Stimulated activated CD4-positive, alpha-beta T cell treated with anti-CD3 and anti-CD28 coated beads, Interleukin-1b, Interleukin-23, amount 100 ng/mL, for 4 hours (primary cell): ENCODE measurements at places on chromosomes 12 and 14.

DNA sequence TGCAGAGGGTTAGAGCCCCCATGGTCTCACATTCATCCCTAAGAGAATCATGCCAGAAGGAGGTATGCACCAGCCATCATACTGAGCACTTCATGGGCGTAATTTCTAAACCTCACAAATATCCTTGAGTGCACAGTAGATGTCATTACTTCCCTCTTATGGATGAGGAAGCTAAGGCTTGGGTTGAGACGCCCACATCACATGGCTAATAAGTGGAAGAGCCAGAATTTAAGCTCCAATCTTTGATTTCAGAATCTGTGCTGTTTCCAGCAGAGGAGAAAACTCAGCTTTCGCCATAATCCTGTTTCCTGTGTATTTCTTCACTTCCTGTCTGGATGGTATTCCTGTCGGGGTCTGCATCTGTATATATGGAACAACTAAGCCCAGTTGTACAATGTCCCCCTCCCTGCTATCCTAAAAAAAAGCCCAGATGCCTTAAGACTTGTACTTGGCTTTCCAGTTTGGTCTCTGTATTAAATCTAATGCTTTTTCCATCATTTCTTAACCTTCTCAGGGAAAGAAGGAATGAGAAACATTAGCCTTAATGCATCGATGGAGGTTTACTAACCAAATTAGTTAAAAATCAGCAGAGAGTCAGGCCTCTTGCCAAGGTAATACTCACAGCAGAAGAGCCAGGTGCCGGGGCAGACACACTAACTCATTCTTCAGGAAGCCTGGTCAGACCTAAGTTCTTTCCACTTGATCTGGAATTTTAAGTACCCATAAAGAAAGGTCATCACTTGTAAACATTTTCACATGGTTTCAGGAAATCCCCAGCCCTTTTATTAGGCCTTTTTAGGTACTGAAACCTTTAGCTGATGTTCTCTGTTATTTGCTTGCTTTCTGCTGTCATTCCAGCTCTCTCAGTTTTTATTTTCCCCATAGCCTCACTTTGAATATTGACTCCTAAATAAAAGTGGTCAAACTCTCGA lies 5.3 kb downstream of the ISCU start:
- no peak for DNase-seq

GRCh38 chr12:71786829-71787228 lies 32.2 kb downstream of the RAB21 start:
- DNase-seq: no peak

GRCh38 chr12:6187948-6188793 lies 12.0 kb upstream of the CD9 start:
- no peak for DNase-seq

DNA sequence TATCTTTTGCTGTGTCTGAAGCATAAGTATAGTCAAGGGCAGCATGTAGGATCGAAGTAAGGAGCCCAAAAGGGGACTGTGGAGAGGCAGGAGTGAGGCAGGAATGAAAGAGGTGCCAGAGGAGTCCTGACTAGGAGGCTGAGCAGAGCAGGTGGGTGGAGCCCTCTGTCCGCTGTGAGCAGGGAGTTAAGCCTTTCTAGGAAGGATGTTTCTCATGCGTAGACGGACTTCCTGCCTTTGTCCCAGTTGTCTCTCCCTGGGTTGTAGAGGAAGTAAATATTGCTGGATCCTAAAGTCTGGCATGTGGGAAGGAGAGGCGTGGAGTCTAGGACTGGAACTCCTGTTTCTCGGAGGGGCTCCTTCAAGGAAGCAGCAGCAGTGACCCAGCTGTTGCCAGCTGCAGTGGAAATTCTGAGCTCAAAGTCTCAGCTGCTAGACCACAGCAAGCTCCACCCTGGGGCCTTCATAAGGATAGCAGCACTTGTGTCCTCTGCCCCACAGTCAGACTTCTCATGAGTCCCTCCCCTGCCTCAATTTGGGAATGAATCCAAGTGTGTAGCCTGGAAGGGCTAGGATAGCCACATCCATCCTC lies 44.0 kb downstream of the RBMS2 start:
- DNase-seq: no peak

GRCh38 chr14:59187802-59188460 lies 536 bp upstream of the DAAM1 start:
- DNase-seq: peak; percentile 7

DNA sequence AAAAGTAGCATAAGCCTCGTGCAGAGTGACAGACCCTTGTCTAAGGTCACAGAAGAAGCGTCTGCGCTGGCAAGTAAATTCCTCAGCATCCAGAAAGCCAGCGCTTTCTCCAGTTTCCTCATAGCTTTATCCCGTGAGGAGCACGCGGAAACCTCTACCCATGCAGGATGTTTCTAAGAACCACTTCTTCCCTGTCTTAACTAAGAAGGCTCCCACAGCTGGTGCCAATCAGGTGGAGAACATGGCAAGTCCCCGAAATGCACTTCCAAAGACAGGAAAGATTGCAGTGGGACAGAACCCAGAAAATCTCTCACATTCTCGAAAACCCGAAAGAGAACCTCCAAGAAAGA lies 968 bp upstream of the ARID4A start:
- DNase-seq: no peak

- DNase-seq: no peak
Measured at GRCh38 chr12:106080041-106080790, 58.5 kb downstream of the NUAK1 start.

- peak; percentile 25 for DNase-seq
Measured at GRCh38 chr12:127677537-127678131, 589.3 kb upstream of the TMEM132C start.

DNA sequence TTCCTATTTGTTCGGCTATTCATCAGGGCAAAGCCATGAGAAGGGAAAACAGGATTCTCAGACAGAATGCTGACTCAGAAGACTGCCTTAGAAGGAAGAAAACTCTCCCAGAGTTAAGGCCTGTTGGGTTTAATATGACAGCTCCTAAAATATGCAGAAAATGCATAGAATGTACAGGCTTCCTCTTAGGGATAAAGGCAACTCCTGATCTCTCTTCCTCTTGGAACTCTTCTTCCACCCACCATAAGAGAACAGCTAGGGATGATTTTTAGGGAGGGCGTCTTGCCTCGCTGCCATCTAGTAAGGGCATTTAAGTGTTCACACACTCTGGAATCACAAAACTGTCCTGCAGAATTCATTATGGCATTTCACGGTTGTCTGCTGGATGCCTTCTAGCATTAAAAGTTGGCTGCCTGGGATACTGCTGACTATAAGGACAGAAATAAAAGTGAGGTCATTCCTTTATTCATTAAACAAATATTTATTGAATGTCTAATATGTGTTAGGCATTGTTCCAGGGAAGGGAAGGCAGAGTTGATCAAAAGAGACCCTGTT lies 73.7 kb downstream of the DCAF5 start:
- DNase-seq: no peak

DNA sequence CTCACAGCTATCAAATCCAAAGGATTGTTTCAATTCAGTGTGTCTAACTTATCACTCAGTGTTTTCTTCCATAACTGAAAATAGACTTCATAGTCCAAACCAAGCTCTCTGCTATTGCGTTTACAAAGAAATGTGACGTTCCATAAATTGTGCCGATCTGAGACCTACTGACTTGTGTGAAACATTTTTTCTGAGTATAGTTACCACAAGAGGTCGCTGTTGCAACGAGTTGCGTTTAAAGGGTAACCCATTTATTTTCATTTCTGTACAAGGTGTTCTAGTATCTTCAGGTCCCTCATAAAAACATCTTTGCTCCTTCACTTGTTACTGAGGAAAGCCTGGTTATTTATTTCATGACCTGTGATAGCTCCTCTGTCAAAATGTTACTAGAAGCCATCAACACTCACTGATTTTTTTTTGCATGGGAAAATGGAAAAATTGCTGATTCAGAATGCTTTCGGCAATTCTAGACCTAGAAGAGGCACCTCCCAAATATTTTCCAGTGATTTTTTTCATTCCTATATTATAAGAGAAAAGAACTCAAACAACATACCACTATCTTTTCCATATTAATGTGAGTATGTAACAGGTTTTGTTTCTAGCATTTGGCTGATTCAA lies 60.9 kb upstream of the OR4E1 start:
- DNase-seq: no peak

GRCh38 chr14:99718031-99718810 lies 34.1 kb downstream of the CYP46A1 start:
- no peak for DNase-seq

GRCh38 chr12:14643251-14643650 lies 53.1 kb downstream of the GUCY2C start:
- DNase-seq: no peak

DNA sequence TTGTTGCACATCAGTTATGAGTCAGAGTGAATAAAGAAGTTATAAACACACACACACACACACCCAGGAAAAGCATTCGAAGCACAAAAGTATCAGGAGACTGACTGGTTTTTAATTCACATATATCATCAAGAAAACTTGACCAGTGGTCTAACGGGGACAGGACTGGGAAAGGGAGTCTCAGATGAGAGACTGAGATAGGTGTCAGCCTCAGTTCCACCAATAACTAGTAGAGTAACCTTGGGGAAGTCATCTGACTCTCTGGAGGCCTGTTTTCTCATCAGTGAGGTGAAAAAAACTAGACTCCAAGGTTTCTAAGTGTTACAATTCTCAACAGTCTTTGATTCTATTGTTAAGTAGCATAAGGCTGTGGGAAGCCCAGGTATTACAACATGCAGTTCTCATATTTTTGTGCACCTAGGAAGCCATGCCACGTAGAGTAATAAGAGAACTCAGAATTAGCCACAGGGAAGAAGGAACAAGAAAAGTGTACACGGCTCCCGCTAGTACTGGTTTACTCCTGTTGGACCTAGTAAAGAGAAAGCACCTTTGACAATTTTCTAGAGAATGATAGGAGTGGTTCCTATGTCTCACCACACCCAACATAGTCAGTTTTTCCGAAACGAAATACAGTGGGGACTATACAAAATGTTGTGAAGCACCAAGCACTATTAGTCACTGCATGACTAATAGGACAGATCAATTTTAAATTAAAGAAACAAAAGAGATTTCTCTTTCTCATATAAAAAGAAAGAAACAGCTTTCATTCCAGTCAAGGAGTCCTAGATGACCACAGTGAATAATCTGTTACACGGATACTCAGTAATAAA lies 5.0 kb downstream of the PPTC7 start:
- DNase-seq: no peak

DNA sequence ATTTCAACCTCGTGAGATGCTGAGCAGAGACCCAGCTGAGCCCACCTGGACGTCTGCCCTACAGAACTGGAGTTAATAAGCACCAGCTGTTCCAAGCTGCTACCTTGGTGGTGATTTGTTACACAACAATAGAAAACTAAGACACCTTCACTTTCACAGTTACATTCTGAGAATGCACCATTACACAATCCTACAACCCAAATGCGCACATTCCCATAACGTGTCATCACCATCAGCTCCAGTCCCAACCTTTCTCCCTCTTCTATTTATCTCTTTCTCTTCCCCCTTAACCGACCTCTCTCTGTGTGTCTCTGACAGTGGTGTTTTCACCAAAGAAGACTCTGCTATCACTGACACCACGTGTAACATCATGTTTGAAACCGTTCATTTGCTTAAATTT lies 91.9 kb downstream of the TMEM132D start:
- no peak for DNase-seq

DNA sequence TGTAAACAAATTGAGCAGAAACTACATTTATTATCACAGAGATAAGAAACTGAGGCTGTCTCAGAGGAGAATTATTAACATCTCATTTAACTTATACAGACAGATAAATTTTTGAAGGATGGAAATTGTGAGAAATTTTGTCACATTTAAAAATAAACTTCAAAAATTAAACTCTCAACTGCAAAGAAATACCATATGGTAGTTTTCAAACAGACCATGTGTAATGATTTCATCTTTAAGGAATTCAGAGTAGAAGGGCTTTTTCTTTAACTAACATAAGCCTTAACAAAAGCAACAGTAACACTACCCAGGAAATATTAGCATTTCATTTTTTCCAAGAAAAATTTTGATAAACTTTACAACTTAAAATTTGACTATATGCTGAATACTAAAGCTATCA lies 26.6 kb downstream of the NUP37 start:
- DNase-seq: no peak

- DNase-seq: no peak
Measured at GRCh38 chr12:94874518-94875302, 128.8 kb downstream of the NDUFA12 start.

- peak; percentile 21 for DNase-seq
Measured at GRCh38 chr12:716506-716905, 35.9 kb upstream of the WNK1 start.

- no peak for DNase-seq
Measured at GRCh38 chr14:30519961-30520360, 39.0 kb upstream of the G2E3 start.

- no peak for DNase-seq
Measured at GRCh38 chr12:131915000-131915689, 13.9 kb upstream of the PUS1 start.

DNA sequence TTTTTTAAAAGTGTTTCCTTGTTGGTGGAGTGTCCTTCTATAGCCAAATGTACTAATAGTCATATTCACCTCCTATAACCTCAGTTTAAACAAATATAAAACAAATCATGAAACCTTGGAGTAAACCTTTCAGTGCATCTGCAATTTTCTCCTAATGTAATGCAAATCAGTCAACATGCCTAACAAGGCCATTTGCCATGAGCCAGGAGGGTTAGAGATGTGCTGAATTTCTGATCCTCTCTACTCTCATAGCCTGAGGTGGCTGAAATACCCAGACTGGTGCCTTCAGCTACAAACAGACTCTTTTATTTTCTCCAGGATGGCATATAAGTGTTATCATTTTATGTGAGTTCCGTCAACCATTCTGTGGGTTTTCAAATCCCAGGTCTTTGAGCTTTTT lies 908.1 kb downstream of the GALC start:
- no peak for DNase-seq

DNA sequence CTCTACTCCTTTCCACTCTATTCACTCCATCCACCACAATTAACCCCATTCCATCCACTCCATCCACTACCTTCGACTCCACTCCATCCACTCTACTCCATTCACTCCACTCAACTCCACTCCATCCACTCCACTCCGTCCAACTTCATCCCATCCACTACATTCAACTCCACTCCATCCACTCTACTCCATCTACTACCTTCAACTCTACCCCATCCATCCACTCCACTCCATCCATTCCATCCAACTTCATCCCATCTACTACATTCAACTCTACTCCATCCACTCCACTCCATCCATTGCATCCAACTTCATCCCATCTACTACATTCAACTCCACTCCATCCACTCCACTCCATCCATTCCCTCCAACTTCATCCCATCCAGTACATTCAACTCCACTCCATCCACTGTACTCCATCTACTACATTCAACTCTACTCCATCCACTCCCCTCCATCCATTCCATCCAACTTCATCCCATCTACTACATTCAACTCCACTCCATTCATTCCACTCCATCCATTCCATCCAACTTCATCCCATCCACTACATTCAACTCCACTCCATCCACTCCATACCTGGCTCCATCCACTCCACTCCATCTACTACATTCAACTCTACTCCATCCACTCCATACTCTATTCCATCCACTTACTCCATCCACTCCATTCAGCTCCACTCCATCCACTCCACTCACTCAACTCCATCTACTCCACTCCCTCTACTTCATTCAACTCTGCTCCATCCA lies 16.4 kb downstream of the HNF1A start:
- DNase-seq: no peak

GRCh38 chr12:124150168-124150567 lies 144.7 kb upstream of the RFLNA start:
- DNase-seq: no peak
